ENCODE measurements at places on chromosomes 6 and 20.

DNA sequence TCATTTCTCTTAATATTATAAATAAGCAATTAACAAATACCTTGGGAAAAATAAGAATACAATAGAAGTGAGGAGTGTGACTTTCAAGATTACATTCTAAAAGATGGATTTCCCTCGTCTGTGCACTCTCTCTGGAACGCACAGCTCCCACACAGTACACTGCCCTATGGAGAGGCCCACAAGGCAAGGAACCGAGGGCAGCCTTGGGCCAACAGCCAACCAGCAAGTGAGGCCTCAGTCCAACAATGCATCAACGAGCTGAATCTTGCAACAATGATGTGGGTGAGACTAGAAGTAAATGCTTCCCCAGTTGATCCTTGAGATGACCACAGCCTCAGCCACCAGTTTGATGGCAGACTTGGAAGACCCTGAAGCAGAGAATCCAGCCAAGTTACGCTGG is 34.5 kb upstream of the AVP start:
- DNase-seq = no peak

DNA sequence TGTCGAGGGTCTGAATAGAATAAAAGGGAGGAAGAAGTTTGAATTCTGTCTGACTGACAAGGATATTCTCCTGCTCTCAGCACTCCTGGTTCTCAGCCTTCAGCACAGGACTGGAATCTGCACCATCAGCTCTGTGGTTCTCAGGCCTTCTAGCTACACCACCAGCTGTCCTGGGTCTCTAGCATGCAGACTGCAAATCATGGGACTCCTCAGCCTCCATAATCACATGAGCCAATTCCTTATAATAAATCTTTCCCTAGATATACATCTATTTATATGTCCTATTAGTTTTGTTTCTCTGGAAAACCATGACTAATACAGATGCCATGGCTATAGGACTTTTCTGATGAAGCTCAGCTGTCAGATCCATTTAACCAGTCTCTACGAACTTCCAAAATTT is 132.8 kb upstream of the ECI2 start:
- no peak for DNase-seq

DNA sequence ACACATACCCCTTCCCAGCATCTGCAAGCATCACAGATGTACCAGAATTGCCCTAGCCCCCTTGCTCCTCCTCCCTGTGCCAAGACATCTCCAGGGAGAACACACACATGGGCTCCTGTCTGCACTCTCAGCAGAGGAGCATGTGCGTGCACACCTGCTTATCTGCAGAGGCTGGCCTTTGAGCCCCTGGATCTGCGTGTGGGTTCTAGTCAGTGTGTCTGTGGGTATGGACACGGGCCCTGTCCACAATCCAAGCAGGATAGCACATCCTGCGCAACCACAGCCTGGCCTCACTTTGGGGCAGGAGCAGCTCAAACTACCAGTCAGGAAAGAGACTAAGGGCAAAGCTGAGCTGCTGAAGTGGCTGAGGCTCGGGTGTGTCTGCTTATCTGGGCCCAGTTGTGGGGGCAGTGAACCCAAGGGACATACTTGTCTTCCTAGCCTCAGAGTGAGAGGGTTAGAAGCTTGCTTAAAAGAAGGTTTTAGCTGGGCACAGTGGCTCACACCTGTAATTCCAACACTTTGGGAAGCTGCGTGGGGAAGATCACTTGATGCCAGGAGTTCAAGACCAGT is 41.0 kb downstream of the HM13 start:
- no peak for DNase-seq

DNA sequence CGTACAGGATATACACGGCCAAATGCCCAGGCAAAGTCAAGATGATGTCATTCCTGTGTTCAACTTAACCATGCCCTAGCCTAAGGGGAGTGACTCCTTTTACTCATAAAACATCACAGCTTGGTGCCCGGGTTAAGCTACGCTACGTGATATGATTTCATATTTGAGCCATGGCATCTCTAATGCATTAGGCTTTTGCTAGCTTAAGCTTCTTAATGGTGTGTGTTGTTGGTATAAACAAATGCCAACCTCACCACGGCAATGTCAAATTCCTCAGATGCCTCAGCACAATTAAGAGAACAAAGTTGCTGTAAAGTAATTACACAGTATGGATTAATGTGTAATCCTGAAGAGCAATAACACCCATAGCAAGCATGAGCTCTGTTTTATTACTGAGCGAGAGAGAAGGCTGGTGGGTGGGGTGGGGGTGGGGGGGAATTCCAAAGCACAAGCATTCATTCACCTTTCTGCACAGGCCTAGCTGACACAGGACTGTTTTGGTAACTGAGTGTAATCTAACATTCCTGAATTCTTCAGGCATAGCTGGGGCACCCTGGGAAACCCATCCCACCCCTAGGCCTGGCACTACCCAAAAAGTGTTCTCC is 44.7 kb upstream of the CNKSR3 start:
- DNase-seq = no peak

- DNase-seq = no peak
These were observed 26.5 kb downstream of the BCKDHB start for GRCh38 chr6:80133020-80133419.

DNA sequence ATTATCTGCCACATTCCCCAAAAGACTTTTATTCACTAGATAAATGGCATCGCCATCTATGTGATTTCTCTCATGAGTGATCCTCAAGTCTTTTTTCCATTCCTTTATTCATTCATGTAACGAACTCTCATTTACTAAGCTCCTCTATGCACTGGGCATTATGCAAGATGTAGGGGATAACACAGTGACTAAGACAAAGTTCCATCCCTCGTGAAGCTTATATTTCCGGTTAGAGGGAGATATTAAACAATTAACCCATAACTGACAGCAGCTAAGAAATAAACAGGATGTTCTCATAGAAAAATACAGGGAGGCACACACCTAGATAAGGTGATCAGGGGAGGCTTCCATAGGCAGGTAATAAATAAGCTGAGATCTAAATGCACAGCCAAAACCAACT is 17.2 kb upstream of the PREX1 start:
- no peak for DNase-seq
